ENCODE measurements at places on chromosomes 13 and 19.

DNA sequence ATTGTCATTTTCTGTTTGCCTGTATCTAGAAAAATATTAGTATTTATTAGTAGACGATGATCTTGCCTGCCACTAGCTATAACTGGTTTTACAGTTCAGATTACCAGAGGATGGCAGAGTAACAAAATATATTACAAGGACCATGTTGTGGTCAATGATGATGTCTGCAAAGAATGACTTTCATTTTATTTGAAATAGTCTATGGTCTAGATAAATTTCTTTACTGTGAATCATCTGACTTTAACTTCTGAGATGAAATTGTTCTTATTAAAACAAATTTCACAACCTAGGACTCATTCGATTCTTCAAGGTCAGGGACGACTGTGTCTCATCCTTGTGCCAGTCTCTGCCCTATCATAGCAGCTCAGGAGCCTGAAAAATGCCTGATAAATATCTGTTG is 637.8 kb upstream of the KLF12 start:
- no peak for DNase-seq

DNA sequence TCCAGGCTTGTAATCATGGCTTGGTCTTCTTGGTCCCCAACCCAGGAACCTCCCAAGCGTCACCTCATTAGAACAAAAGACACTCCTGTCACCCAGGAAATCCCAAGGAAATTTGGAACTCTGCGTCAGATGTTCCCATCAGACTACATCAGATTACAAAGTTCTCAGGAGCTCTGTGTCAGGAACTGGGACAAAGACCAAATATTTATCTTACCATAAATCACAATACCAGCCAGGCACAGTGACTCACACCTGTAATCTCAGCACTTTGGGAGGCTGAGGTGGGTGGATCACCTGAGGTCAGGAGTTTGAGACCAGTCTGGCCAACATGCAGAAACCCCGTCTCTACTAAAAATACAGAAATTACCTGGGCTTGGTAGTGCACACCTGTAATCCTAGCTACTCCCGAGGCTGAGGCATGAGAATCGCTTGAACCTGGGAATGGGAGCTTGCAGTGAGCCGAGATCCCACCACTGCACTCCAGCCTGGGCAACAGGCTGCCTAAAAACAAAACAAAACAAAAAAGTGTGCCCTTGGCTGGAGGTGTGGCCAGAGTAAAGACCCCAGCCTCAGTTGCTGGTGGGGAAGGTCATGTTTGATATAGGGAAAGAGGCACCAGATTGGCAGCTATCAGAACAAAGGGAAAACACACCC is 16.7 kb upstream of the CCDC124 start:
- DNase-seq, result no peak

DNA sequence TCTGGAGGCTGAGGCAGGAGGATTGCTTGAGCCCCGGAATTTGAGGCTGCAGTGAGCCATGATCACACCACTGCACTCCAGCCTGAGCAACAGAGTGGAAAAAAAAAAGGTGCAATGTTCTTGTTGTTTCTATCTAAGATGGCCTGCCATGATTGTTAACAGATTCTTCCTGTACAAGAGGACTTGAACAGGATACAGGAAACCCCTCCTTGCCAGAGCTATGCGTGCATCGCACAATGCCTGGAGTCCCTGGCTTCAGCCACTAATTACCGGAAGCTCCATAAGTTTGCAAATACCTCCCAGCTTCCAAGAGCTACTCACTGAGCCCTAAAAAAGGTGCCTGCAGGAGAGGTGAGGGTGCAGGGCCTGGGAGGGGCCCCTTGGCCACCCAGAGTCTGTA is 13.1 kb upstream of the HIF3A start:
- DNase-seq, result no peak

- no peak for DNase-seq
Measured at GRCh38 chr13:37403776-37404527, 194.6 kb downstream of the POSTN start.

DNA sequence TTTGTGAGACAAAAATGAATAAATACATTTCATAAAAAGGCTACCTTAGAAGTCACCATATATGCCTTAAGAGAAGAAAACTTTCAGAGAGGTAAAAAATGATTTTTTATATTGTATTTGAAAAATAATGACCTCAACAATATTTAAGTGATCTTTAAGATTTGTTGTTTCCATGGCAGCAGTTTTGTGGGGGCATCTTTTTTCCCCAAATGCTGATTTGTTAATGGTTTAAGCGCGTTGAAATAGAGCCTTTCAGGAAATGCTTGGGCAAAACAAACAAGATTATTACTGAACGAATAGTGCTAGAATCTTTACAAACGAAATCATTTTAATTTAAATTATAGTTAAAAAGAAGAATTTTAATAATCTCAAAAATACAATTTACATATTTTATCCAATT is 103.1 kb upstream of the MYO16 start:
- no peak for DNase-seq

DNA sequence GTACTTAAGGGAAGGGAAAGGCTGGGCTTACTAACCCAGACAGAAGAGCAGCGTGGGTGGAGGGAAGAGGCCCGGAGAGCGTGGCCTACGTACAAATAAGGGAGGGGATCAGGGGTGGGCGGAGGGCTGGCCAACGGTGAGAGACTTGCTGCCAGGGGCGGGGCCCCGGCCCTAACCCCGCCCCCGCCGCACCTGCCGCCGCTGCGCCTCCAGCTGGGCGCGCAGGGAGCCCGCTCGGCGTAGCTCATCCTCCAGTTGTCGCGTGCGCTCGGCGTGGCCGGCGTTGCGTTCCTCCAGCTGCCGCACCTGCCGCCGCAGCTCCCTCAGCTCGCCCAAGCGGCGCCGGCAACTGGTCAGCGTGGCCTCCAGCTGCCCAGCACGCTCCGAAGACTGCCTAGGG is 5.7 kb downstream of the HOOK2 start:
- peak; percentile 80 for DNase-seq

DNA sequence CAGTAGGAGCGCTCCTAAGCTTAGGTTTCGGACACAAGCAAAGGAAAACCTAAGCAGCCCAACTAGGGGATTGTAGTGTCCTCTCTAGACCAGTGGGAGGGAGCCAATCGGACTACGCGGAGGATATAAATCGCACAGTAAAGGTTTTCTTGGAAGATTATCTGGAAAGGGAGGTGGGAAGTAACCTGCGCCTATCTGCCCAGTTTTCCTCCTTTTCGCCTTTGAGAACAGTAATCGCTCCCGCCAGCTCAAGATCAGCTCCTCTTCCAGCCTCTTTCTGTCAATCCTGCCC is 456 bp upstream of the RAB4B start:
- DNase-seq, result no peak

- no peak for DNase-seq
Measured at GRCh38 chr19:51689751-51690453, 3.2 kb upstream of the SPACA6 start.

DNA sequence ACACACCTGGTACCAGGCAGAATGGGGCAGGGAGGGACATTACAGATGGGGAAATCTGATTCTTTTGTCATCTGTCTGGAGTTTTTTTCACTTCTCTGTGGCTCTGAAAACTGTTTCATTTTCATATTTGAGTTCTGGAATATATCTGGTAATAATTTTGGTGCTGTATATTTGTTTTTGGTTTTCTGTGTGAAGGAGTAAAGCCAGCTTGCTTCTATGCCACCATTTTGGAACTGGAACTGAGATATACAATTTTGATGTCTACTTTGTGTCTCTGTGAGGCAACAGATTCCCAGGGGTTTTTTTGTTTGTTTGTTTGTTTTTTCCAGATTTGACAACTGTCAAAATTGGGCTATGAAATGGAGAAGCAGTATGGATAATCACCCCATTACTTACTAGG is 16.1 kb downstream of the CEACAM4 start:
- no peak for DNase-seq

- DNase-seq, result no peak
Measured at GRCh38 chr19:47631681-47632446, 22.9 kb downstream of the BICRA start.

DNA sequence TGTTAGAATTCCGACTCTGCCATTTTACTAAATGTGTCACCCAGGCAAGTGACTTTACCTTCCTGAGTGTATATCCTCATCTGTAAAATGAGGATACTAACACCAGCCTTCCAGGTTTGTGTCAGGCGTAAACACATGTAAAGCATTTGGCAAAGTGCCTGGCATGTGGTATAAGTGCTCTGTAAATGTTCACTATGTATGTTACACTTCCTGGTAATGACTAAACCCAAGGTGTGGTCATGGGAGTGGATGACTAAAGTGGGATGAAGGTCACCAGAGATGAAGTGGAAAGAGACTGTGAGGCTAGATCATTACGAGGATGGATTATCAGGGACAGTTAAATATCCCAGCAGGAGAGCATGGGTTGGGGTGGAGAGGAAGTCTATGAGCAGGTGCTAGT is 25.6 kb downstream of the DEDD2 start:
- DNase-seq, result no peak

Data from CD4-positive, alpha-beta T cell treated with Interleukin-12 subunit alpha and Interleukin-12 subunit beta, for 1 hour (primary cell).